ENCODE measurements at places on chromosomes 5 and 9. TPM values are rescaled to one million over a fixed set of nuclear protein-coding genes. Genes with fewer than 3 reads are reported as not detected.
A peak's percentile ranks its signal among the peaks of the same experiment; 100 is the strongest.

CRB2 gene
- polyA plus RNA-seq: not detected

STKLD1 gene
- 0.96 TPM for polyA plus RNA-seq

TERT gene
- not detected for polyA plus RNA-seq

TEK gene
- polyA plus RNA-seq: not detected

- H3K27me3 ChIP-seq: peaks cover 4% of the 10 kb centered on the region
- no peak overlapping the region for H3K4me3 ChIP-seq
- DNase-seq: no peak
Measured at GRCh38 chr5:66351813-66352212, 207.7 kb downstream of the SREK1 start.

GRCh38 chr9:85575868-85576267 lies 165.9 kb downstream of the AGTPBP1 start:
- DNase-seq: no peak
- peaks cover 7% of the 10 kb centered on the region for H3K36me3 ChIP-seq

DNA sequence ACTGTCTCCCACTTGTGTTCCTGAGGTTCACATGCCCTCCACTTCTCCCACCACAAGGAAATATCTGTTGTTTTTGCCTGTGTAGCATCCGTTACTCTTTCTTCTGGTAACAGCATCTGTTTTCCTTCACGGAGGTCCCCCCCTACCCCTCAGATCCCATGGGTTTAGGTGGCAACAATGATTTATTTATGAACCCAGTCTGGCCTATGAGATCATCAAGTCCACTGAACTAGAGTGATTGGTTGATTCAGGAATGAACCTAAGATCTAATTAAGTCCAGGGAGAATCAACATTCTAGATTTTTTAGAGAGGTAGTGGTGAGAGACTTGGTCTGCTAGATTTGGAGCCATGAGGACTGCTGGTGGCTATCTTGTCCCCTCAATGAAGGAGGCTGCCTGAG lies 166.8 kb downstream of the NR3C1 start:
- H3K36me3 ChIP-seq: peaks cover 7% of the 10 kb centered on the region
- H3K27ac ChIP-seq: no peak overlapping the region
- H3K4me1 ChIP-seq: no peaks in the 10 kb centered on the region
- DNase-seq: no peak

DNA sequence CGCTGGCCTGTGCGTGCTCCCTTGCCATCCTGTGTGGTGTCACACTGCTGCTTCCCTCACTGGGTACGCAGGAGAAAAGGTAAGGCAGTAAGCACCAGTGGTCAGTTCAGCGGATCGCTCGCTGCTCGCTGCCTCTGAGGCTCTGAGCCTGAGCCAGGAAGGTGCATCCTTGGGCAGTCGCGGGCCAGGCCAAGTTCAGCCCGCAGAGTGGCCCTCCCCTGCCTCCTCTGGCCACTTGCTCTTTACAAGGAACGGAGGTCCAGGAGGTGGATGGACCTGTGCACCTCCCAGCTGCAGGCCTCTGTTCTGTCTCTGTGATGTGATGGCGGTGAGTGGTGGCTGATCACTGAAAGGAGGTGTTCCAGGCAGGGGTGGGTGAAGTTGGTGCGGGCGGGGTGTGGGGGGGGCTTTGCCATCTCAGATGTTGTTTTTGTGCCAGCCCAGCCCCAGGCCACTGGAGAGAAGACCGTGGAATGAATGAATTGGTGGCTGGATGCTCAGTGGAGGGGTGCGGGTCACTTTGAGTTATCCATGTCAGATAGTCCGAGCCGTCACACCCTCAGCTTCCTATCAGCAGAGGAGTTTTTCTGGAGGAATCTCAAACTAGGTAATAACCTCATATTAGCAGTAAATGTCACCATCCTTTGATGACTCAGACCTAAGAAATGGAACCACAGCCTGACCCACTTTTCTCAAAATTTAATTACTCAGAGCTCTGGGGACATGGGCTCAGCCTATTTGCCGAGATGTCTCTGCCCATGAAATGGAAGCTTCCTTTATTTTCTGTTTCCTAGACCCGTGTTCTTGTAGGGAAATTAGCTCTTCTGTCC lies 7.3 kb downstream of the COL5A1 start:
- H3K4me3 ChIP-seq: no peak overlapping the region
- H3K4me1 ChIP-seq: no peaks in the 10 kb centered on the region
- H3K36me3 ChIP-seq: no peaks in the 10 kb centered on the region

- no peak overlapping the region for H3K27ac ChIP-seq
- no peak overlapping the region for H3K4me3 ChIP-seq
- no peaks in the 10 kb centered on the region for H3K4me1 ChIP-seq
- DNase-seq: no peak
Measured at GRCh38 chr9:87433853-87434252, 63.8 kb upstream of the DAPK1 start.

DNA sequence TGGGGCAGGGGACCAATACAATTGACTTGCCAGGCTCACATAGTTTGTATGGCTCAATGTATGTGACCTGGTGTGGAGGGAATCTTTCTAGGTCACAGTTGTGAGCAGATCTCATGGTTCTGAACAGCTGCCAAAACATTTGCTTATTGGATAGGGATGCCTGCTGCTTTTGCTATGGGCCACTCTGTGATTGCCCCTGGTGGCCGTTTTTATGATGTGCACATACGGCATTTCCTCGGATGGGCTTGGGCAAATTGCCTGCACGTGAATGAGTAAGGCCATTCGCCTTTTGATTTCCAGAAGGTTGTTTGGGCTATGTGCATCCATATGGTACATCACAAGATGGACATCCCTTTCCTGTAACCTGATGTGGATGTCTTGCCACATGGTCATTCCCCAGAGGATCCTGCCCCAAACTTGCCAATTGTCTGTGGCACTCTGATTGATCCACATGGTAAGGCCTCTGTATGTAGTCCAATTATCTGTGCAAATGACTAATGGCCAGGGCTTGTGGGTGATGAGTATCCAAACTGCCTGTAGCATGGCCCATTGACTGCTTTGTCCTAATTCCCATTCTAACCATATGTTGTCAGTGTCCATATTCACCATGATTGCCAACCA lies 10.7 kb upstream of the SLC22A4 start:
- no peak overlapping the region for H3K4me3 ChIP-seq
- H3K27ac ChIP-seq: no peak overlapping the region
- no peak for DNase-seq
- no peaks in the 10 kb centered on the region for H3K36me3 ChIP-seq

GRCh38 chr5:58327289-58327688 lies 132.6 kb downstream of the PLK2 start:
- no peaks in the 10 kb centered on the region for H3K4me1 ChIP-seq
- DNase-seq: no peak
- no peak overlapping the region for H3K27ac ChIP-seq
- no peak overlapping the region for H3K4me3 ChIP-seq
- no peaks in the 10 kb centered on the region for H3K36me3 ChIP-seq

DNA sequence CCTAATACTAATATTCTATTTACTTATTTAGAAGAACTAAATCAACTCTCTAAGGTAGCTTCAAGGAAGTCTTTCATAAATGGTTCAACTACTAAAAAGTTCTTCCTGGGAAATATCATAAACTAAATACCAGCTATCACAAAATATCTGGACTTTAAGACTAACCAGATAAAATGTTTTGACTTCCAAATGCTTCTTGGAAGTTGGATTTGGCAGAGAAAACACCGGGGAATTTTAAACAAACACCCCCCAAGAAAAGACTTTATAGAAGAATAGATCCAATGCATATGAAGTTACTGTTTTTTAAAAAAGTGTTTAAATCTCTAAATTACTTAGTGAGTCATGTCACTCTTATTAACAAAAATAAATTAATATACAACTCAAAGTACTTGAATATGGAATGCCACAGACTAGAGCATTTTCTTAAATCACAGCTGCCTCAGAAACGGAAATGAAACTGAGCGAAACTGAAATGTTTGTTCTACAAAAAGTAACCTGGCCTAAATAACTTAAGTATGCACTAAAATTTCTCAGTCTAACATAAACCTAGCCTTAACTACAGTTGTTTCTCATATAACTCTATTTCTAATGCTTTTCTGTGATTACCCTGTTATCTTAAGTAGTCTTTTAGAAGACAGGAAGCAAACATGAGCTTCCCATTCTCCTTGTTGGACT lies 6.8 kb downstream of the ABCA1 start:
- peaks cover 6% of the 10 kb centered on the region for H3K4me1 ChIP-seq
- DNase-seq: no peak
- H3K4me3 ChIP-seq: no peak overlapping the region
- H3K27me3 ChIP-seq: peaks cover 17% of the 10 kb centered on the region

DNA sequence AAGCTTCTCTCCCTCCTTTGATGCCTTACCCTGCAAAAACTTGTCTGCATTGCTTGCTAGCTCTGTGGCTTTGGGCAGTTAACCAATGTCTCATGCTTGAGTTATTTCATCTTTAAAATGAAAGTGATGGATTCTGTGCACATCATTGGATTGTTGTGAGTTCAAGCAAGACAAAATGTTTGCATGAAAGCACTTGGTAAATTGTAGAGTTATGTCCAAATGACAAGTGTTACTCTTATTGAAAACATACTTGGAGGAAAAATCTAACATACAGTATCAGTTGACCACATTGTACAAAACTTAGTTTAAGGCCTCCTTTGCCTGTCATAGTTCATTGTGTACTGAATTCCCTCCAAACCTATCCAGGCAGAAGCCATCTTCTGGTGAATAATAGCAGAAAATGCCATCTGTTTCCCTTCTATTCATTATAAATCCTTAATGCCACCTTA lies 30.0 kb downstream of the TGFBR1 start:
- peaks cover 2% of the 10 kb centered on the region for H3K27me3 ChIP-seq
- peaks cover 36% of the 10 kb centered on the region for H3K36me3 ChIP-seq
- H3K4me1 ChIP-seq: peaks cover 98% of the 10 kb centered on the region

GRCh38 chr9:98129451-98129881 lies 10.4 kb upstream of the TRIM14 start:
- H3K27me3 ChIP-seq: no peaks in the 10 kb centered on the region
- peak overlapping the region; percentile 53 for H3K27ac ChIP-seq
- DNase-seq: no peak

DNA sequence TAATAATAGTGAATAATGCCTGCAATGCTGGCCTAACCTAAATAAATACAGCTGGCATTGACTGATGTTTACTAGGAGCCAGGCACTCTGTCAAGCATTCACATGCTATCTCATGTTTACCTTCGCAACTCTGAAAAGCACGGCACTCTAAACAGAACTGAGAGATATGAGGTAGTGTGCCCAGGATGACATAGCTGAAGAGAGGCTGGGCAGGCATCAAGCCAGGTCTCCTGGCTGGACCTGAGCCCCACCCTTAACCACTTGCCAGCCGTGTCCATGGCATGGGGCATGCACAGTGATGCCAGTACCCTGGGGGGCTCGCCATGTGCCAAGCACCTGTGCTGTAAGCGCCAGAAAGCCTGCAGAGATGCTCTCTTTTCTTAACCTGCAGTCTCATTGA lies 119.4 kb upstream of the MVB12B start:
- H3K27me3 ChIP-seq: peaks cover 1% of the 10 kb centered on the region
- no peaks in the 10 kb centered on the region for H3K4me1 ChIP-seq
- no peak overlapping the region for H3K4me3 ChIP-seq
- no peaks in the 10 kb centered on the region for H3K36me3 ChIP-seq
- DNase-seq: no peak

GRCh38 chr5:174910245-174910737 lies 185.9 kb downstream of the MSX2 start:
- peak; percentile 18 for DNase-seq
- no peaks in the 10 kb centered on the region for H3K4me1 ChIP-seq

DNA sequence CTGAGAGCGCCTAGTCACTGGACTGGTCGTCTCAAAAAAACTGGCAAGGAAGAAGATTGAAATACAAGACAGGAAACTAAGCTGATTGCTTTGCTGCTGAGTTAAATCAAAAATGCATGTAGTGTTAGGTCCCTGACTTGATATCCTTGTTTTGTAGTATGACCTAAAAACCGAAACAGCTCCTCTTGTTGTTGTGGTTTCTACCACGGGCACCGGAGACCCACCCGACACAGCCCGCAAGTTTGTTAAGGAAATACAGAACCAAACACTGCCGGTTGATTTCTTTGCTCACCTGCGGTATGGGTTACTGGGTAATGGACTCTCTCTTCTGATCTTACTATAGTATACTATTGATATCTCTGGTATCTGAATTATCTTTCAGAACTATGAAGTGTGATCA lies 4.3 kb downstream of the MTRR start:
- no peaks in the 10 kb centered on the region for H3K27me3 ChIP-seq
- peaks cover 22% of the 10 kb centered on the region for H3K36me3 ChIP-seq
- peaks cover 88% of the 10 kb centered on the region for H3K4me1 ChIP-seq
